ENCODE measurements at places on chromosomes 6 and 20.

- DNase-seq, result no peak
Observed at GRCh38 chr6:37582306-37582705, 82.6 kb upstream of the CCDC167 start.

- DNase-seq, result no peak
Observed at GRCh38 chr6:90224196-90224595, 72.4 kb downstream of the BACH2 start.

GRCh38 chr20:37356387-37356786 lies 10.4 kb downstream of the SRC start:
- DNase-seq, result no peak

DNA sequence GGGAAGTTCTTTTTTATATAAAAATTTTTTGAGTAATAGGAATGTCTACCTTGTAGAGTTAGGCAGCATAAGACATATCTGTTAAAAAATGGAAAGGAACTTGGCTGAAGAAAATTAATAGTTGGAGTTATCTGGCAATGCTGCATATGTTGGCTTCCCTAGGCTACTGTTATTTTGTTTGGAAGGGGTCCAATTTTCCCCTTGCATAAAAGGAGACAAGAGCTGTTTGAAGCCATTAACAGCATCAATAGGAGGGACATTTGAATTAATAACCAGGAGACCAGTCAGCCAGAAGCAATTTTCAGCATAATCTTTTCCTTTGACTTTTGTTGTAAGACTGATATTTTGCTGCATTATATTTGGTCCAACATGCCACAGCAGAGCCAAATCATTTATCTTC lies 80.9 kb upstream of the TAB2 start:
- no peak for DNase-seq

- DNase-seq, result no peak
Observed at GRCh38 chr6:128403618-128404444, 116.6 kb downstream of the PTPRK start.

DNA sequence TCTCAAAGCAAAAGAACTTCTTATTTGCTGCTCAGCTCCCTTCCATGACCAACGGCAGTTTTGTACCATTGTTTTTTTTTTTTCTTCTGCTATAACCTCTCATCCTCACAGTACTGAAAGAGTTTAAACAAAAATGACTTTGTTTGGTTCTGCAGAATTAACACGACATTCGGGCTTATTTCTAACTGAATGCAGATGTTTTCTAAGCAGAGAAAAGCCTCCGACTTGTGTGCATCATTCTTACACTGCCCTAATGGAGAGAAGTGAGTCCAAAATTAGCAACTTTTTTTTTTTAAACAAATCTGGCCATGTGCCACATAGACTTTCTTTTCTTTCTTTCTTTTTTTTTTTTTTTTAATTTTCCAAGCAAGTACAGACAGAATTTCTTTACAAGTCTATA lies 382.7 kb downstream of the HDGFL1 start:
- DNase-seq, result no peak

GRCh38 chr6:122712448-122713137 lies 66.9 kb upstream of the FABP7 start:
- DNase-seq, result no peak

DNA sequence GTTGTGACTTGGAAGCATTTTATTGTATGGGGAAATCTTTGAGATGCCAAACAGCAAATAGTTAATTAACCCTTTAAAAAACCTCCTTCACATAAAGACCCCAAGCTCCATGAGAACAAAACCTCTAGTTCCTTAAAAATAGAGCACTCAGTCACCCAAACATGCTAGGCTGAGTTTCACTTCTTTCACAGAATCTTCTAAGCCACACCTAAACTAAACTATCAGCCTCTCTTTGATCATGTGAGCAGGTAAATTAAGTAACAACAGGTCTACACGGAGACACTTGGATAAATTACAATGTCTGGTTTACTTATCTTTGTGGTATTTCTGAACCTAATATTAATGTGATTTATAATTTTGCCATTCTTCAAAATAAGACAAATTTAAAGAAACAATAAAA lies 205.2 kb upstream of the MARCKS start:
- no peak for DNase-seq

GRCh38 chr20:33262658-33263065 lies 20.4 kb upstream of the BPIFB1 start:
- DNase-seq, result no peak

DNA sequence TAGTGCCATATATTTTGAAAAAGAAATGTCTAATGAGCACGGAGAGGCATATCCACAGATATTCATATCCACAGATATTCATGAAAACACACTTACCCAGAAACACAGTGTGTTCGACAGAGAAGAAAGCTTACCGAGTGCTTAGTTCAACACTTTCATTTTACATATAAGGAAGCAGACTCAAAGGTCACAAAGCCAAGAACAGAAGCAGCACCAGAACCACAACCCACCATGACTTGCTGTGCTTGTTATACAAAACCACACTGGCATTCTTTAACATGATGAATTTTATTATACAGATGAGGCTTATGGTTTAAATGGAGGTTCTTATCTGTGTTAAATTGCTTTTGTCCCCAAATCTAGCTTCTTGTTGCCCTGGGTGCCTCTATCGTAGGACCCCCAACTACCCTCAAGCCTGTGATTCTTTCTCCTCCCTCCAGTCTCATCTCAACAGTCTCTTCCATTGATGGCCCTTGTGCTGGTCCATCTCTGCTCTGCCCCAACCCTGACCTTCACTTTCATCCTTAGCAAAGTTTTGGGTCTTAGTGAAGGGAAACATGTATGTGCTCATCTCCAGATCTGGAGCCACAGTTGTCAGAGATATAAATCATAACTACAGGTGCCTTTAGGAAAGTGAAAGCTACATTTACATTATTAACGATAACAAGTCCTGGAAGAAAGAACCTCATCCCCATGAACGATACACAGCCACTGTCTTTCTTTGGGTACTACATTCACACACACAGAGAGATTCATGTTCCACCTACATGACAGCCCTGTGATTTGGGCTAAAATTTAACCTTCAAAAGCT lies 40.0 kb downstream of the SF3B5 start:
- no peak for DNase-seq

- DNase-seq, result no peak
Observed at GRCh38 chr20:50712771-50713656, 18.4 kb upstream of the PARD6B start.

GRCh38 chr6:46605091-46605797 lies 47.4 kb downstream of the CYP39A1 start:
- DNase-seq, result no peak

DNA sequence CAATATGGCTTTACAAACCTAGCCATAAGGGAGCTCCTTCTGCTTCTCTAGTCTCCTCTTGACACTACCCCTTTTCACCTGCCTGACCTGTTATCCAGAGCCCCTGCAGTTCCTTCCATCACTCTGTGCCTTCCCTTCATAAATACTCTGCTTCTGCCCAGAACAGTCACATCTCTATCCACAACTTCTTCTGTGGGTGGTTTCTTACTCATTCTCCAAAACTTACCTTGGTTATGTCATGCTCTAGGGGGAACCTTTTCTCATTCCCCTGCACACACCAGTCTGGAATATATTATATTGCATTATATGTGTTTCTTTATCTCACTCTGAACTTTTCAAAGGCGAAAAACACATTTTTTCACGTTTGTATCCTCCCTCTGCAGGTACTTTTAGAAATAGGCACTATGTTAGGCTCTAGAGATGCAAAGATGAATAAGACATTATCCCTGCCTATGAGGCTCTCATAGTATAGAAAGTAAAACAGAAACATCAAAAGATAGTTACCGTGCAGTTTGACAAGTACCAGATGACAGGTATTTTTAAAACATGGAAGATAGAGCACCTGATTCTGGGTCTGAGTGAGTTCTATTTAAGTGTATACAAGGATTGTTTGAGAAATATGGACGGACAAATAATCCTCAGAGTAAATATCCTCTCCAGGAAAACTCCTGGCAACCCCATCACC lies 51.5 kb downstream of the AIG1 start:
- no peak for DNase-seq

DNA sequence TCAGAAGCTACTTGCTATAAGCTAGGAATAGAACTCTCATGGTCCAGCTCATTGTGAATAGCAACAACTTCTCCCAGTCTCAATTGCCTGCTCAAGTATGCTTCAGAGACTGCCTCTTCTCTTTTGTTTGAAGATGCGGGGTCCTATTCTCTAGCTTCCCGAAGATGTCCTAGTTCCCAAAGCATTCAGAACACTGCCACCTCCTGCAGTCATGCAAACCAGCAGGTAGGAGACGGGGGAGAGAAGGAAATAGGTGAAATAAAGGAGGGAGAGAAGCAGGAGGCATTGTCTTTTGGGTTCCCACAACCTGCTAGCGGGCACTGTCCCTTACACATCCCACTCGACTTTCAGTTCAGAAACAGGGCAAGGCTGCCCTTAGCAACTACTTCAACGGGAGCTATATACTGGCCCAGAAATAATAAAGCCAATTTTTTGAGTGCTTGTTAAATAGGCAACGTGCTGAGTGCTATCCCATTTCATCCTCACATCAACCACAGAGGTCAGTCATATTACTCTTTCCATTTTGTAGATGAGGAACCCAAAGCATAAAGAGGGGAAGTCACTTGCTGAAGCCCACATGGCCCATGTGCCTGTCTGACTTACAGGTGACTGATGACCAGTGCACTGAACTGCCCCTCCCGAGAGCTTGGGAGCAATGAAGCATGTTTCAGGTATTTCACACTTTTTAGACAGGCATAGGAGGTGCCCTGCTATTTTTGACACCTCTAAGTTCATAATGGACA lies 61.9 kb upstream of the ATXN1 start:
- DNase-seq, result no peak

GRCh38 chr6:29927275-29927569 lies 15.1 kb upstream of the HLA-A start:
- no peak for DNase-seq

DNA sequence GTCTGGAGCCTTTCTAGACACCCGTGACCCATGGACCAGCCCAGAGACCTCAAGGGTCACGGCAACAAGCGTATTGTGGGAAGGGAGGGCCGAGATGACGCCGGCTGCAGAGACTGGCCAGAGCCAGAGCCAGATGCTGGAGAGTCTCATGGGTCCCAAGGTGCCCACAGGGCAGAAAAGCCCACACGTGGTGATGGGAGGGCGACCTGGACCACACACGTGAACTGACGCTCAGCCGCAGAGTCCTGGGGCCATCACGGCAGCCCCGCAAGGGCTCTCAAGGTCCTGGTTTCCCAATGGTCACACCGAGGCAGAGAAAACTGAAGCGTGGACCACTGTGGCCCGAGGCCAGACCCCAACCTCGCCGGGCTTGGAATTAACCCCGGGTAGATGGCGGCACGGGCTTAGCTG lies 92.6 kb downstream of the YTHDF1 start:
- no peak for DNase-seq

DNA sequence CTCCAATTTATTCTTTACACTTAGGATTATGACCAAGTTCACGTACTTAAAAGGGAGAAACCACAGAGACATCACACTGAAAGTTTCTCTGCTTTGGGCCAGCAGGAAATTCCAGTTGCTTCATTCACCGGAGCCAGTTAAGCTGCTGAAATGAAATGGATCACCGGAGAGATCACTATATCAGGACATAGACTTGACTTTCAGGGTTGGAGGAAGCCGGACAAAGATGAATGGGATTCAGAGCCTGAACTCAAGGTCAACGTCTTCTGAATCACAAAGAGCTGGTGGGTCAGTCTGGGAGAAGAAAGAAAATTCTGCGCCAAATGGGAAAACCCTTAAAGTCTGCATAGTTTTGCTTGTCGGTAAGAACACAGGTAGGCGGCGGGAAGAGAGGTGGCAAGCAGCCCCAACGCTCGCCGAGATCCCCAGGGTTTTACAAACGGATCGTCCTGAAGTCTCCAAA lies 81.9 kb upstream of the CCDC28A start:
- DNase-seq, result no peak

DNA sequence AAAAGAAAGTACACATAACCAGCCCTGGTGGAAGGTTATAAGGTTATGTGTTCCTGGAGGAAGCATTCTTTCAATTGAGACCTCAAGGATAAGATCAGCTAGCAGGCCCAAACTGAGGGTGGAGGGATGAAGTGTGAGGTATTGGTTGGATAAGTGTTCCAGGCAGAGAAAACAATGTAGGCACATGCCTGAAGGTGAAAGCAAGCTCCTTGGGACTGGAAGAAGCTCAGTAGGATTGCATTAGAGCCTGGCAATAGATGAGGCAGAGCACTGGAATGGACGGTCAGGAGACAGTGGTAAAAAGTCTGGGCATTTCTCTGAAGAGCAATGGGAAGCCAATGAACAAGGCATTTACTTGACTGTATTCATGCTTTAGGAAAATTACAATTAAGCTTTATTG lies 89.9 kb upstream of the SHLD1 start:
- DNase-seq, result no peak

DNA sequence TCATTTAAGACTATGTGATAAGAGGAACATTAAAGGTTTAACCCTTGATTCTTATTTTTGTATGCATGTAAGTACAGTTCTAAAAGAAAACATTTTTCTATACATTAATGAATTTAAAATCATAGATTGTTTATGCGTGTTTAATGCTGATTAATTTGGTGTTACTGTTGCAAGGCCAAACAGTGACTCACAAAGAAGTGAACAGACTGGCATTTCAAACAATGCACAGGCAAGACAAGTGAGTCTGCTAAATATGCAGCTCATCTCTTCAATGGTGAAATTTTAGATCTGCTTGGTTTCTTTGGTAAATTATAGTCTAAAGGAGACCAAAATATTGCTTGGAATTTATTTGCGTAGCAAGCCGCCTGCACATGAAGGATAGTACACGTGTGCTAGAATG lies 417.4 kb upstream of the SOX4 start:
- no peak for DNase-seq

GRCh38 chr6:27838945-27839625 lies 73.1 kb downstream of the OR2B2 start:
- DNase-seq, result no peak

GRCh38 chr20:49323622-49324238 lies 45.9 kb upstream of the ZNFX1 start:
- DNase-seq, result no peak

GRCh38 chr6:5786969-5787720 lies 219.6 kb downstream of the NRN1 start:
- no peak for DNase-seq

DNA sequence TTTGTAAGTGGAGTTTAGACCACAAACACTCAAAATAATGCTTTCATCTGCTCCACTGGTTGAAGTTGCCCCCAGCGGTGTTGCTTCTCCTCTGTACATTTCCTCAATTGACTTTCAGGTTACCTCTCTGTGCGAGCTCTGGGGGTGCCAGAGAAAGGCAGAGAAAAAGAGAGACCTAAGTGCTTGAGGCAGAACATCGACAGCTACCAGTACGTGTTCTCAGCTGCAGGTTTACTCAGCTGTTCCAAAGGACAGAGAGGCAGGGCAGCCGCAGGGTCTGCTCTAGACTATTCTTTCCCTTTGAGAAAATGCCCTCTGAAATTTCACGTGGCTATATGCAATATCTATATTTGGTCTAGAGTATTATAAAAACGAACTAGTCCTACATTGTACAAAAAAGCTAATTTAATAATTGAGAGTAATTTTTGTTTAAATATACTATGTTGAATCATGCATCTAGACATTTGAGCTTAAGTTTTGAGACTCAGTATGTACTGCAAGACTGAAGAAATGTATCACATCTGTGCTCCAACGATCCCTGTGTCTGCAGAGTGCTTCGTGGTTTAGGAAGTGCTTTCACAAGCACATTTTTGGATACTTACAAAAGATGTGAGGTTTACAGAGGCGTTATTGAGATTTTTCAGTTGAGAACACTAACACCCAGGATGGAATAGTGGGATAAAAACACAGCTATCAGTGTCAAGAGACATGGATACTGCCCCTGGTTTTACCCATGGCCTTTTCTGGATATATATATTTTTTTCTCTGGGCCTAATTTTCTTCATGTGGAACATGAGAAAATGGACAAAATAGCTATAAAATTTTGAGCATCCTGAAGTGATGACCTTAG lies 453.6 kb upstream of the FLRT3 start:
- DNase-seq, result no peak

All from T-helper 9 cell (primary cell).